ENCODE measurements at places on chromosomes 1 and 21. TPM values are rescaled to one million over a fixed set of nuclear protein-coding genes. Genes with fewer than 3 reads are reported as not detected.

DNA sequence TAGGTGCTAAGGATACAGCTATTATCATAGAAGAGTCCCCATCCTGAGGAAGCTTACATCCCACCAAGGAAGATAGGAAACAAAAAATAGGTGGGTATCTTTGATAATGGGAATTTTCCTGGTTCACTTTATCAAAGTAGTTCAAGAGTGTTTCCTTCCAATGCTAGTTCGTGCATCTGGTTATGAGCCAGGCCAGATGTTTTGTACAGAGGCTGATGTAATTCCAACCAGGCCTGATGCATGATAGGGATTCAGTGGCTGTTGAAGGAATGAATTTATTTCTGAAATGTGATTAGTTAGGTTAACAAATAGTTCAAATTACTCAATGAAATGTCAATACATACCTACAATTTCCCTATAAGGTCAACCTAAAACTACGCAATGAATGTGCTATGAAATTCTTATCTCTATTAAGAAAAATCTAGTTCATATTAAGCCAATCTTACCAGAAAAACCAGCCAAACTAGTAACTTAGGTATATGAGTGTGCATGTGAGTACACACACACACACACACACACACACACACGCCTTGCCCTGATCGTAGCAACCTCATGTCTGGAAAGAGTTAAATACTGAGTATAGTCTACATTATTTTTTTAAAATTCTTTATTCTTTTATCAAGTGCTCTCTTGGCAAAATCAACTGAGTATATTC, 9.5 kb upstream of the ZBTB18 start:
- no peak for DNase-seq

PADI1 gene
- not detected for polyA plus RNA-seq

- DNase-seq: peak; percentile 53
These were observed 49.8 kb downstream of the KCNJ15 start for GRCh38 chr21:38306433-38307141.

DNA sequence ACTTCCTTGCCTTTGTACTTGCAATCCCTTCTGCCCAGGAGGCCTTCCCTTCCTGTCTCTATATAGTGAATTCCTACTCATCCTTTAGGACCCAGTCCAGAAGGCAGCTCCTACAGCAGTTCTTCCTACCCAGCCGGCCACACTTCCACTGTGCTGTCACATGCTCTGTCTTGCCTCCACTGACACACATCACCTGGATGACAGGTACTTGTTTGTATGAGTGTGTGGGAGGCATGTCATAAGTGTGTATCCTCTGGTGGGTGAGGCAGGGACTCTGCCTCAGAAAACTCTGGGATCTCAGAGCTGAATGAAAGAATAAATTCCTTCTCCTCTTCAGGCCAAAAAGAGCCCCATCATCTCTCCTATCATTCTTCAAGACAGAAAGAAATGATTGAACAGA, 5.1 kb upstream of the OSCP1 start:
- no peak for DNase-seq

GRCh38 chr21:43624339-43624738, 34.9 kb downstream of the HSF2BP start:
- DNase-seq: no peak

DNA sequence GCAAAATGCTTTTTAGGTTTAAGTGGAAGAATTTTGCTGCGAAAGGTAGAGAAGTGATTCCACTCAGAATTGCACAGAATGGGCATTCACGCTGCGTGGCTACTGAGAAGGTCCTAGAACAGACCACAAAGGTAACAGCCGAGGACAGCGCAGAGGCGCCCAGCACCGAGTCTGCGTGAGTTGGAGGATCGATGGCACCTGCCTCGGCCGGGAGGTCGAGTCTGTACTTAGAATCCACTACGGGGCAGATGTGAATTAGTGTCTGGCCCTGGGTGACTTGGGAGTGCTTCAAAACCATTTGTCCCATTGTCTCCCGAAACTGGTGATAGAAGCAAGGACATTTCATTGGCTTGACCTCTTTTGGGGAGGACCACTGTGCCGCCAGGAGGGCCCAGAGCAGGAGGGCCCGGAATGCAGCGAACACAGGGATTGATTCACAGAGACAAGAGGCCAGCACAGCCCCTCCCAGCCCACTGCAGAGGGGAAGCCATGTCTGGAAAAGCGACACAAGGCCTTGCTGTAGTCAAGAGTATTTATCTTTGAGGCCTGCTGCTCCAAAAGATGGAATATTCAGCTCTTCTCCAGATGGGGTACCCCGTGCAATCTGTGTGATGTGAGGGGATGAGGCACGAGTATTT, 35.0 kb upstream of the TTC34 start:
- no peak for DNase-seq

CLCNKA gene
- 1.1 TPM for polyA plus RNA-seq

GRCh38 chr1:116006486-116006964, 30.2 kb downstream of the SLC22A15 start:
- DNase-seq: no peak

NPHS2 gene
- not detected for polyA plus RNA-seq

All from right lung (tissue), 10 donors.